ENCODE measurements at places on chromosomes 7 and 10.

GRCh38 chr7:12320241-12320986 is 83.3 kb downstream of the VWDE start:
- DNase-seq = no peak

DNA sequence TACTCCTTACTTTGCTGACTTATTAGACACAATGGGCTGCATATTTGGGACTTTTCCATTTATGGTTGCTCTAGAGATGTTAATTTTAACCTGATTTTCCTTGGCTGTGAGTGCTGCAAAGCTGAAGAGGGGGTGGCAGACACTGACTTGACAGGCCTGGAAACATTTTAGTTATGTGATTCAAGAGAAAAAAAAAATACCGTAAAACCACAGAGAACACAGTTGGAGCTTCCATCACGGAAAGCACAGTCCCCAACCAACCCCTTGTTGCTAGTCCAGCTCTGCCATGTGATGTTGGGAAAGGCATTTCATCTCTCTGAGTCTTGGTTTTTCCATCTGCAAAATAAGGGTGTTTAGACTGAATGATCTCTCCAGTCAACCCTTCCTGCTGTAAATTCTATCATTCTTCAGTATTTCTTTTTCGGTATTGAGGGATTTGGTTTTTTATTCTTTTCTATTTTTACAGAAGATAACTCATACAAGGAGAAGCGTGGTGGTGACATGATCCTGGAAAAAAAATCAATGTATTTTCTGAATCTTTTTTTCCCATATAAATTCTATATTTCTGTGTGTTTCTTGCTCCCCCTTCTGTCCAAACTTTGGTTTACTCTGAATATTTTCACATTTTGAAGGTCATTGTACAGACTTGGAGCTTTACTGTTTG is 246.1 kb downstream of the REEP3 start:
- DNase-seq = no peak

DNA sequence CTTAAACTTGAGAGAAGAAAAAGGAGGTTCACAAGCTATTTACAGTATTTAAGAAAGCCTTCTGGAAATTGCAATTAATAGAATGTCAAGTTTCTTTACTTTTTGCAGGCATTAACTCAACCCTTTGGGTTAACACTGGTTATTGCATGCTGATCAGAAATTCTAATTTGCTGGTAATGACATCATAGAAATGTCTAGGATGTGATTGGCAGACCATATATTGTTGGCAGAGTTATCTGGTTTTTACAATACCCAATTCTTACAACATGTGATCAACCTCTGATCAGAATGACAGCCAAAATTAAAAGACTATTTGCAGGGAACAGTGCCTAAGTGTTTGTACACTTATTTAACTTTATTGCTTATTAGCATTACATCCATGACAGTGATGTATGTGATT is 1.6 kb upstream of the CASD1 start:
- DNase-seq = no peak

DNA sequence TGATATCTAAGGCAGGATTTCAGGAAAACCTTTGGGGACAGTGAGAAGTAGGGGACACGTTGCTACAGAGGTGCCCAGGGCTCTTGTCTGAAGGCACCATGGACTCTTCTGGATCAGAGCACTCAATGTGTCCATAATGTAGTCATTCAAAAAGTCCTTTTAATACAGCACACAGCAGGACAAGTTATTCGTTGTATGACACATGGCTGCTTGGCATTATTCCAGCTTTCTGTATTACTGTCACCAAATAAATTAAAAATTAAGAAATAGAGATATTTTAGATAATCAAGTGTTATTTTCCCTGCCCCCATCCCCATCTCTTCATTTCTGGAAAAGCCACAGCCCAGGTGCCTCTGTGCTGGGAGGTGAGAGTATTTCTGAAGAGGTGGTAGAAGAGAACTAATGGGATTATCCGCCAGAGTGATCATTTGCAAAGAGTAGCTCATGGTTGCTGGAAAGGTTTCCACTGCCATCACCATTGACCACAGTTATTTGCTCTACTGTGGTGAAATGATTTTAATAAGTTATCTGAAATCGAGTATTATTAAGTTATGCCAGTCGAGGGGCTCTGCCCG is 83.0 kb downstream of the CXCL12 start:
- no peak for DNase-seq

DNA sequence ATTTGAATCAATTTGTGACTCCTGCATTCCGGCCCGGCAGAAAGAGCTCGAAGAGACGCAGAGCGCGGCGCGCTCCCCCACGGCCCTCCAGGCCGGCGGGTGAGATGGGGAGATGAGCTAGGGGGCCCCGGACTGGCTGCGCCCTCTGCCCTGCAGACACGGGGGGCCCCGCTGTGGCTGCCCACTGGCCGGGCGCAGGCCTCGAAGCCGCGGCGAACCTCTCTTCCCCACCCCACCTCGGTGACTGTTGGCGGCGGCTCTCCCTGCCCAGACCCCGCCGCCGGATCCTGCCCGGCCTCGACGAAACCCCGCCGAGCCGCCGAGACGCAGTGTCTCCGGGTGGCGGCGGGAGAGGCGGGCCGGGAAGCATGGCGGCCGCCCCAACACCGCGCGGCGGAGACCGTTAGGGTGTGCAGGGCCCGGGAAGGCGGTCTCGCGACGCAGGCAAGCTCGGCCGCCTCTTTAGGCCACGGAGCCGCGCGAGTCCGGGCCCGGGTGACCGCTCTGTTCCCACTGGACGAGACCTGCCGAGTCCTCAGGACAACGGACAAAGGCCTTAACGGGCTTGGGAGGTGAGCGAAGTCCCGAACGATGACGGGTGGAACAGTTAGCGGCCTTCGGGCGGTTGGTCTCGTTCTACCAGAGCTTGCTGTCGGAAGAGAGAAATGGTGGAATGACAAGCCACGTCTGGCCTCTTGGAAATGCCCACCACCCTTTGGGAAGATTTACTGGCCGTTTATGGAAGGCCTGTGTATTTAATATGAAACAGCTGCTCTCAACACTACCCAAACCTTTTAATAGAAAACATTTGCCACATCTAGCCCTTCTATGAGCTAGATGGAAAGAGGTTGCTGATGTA is 24.3 kb downstream of the NUP42 start:
- no peak for DNase-seq

- DNase-seq = no peak
Observed at GRCh38 chr7:25940086-25940906, 211.7 kb upstream of the NFE2L3 start.

DNA sequence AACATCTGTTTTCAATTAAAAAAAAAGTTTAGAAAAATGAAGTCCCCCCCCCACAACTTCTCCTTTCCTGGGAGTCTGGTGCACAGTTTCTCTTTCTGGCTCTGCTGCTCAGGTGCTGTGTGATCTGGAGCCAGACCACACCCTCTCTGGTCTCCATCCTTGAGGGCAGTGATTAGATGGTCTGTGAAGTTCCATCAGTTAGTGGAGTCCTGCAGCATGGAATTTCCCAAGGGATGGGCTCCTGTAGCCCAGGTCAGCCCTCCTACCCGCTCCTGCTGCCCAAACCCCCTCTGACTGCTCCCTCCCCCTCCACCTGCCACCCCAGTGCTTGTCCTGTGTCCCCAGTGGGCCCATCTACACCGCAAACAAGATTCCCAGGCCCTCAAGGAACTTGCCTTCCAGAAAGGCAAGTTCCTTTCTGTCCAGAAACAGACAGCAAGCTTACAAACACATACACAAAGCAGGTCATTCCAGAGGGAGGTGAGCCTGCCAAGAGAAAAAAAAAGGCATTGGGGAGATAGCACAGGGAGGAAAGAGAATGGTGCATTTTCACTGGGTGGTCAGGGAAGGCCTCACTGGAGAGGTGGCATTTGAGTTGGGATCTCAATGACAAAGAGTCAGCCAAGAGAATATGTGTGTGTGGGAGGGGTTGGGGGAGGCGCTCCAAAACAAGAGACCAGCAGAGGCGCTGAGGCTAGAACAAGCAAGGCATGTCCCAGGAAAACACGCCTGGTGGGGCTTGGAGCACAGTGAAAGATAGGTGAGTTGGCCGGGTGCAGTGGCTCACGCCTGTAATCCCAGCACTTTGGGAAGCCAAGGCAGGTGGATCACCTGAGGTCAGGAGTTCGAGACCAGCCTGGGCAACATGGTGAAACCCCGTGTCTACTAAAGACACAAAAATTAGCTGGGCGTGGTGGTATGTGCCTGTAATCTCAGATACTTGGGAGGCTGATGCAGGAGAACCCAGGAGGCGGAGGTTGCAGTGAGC is 49.5 kb upstream of the SLC29A3 start:
- DNase-seq = no peak

- no peak for DNase-seq
Observed at GRCh38 chr7:29929018-29929807, 60.4 kb downstream of the SCRN1 start.

DNA sequence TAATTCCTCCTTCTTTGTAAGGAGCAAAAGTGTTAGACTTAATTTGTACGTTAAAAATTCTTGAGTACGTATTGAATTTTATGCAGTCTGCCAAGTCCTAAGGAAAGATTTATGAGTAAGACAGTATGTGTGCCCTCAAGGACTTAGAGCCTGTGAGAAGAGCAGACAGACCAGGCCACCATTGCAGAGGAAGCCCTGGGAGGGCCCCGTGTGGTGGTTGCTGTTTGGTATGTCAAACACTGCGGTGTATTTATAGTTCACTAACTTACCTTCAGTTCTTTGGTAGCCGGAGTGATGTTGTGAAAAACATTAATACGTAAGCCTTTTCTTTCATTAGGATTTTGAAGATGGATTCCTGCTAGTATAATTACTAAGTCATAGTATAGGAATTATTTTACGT is 82.9 kb downstream of the GALNT11 start:
- no peak for DNase-seq

DNA sequence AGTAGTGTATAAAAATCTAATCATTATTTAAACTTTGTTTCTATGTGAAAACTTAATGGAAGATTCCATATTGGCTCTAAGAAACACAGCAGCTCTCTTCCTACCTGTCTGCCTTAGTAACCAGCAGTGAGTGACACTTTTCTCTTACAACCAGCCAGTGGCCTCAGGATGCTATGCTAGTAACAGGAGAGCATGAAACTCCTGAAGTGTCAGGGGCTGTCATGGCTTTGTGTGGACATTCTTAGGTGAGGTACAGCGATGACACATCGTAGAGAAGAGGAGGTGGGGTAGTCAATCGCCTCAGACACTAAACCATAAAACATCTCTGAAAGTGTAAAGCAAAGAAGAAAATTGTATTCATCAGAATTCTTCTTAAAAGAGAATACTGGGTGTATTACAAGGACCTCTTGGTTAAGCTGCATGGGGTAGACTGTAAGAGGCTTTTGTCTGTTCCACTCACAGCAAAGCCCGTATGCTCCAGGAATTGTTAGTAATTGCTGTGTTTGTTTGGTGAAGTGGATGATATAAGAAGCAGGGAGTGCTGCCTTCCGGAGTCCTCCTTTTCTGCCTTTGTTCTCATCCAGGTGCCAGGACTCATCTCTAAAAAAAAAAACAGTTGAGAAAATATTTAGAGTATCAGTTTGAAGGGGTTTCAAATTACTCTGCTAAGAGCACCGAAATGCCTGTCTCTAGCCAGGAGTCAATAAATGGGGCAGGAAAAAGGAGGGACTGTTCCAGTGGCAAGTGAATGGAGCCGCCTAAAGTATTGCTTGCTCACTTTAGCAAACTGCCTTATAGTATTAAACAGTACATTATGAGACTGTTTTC is 518.8 kb downstream of the CNTNAP2 start:
- DNase-seq = no peak

DNA sequence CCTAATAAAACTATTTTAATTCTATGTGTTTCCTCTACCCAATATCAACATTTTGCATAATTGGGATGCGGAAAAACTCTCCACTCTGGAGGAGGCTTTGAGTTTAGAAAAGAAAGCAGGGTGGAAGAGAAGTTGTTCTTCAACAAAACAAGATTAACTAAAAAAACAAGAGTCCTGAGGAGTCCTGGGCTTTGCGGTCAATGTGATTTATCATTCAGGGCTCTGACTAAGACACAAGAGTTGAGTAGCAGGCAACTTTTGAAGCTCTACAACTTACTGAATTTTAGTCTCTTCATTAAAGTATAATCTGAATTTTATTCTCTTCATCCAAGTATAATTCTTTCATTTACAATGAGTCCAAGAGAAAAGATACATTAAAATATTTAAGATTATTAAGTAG is 18.3 kb upstream of the TMEM26 start:
- DNase-seq = no peak

- no peak for DNase-seq
Observed at GRCh38 chr10:64733980-64734379, 1212.8 kb downstream of the REEP3 start.

DNA sequence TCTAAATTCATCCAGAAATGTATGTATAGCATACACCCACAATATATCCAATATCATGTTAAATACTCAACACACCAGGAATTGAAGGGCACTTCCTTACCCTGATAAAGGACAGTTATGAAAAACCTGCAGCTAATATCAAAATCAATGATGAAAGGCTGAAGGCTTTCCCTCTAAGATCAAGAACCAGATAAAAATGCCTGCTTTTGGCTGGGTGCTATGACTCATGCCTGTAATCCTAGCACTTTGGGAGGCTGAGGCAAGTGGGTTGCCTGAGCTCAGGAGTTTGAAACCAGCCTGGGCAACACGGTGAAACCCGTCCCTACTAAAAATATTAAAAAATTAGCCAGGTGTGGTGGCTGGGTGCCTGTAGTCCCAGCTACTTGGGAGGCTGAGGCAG is 21.6 kb upstream of the UPP1 start:
- DNase-seq = no peak

Measured in anterior cingulate cortex (tissue), 58 donors.